ENCODE measurements at places on chromosomes 6 and 20.

- DNase-seq: no peak
Observed at GRCh38 chr6:90192857-90193256, 103.8 kb downstream of the BACH2 start.

DNA sequence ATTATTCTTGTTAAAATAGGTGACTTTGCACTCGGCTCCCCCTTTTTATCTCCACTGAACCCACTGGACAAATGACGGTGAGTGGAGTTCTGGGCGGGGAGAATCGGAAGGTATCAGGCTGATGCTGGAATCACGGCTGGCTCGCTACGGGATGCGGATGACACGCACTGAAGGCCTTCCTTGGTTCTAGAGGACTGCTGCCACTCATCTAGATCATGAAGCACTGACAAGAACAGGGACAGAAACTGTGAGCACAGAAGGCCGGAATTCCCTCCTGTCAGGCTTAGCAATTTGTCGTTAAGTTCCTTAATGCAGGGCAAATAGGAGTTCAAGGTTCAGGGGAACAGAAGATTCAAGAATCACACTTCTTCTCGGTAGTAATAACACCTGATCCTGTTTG, 89.9 kb upstream of the MPC1 start:
- DNase-seq: no peak

DNA sequence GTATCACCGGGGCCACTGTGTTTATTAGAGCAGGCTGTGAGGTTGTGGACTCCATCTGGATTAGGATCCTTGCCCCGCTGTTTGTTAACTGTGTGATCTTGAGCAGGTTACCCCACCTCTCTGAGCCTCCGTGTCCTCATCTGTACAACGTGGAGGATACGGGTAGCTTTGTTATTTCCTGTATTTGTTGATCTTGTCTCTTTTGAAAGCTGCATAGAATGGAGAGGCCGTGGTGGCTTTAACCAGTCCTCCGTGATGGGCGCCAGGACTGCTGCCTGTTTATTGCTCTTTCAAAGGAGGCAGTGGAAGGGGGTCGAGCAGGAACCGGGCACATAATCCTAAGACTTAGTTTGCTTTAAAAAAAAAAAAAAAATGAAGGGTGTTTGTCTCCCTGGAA, 22.9 kb downstream of the BCAS4 start:
- no peak for DNase-seq

GRCh38 chr6:100881707-100882040, 545 bp upstream of the ASCC3 start:
- DNase-seq: no peak

All from breast epithelium (tissue), 4 donors.